Stimulated activated CD4-positive, alpha-beta T cell treated with anti-CD3 and anti-CD28 coated beads, TNF-alpha, amount 100 ng/mL, for 1 hour (primary cell): ENCODE measurements at places on chromosomes 5 and 9.

DNA sequence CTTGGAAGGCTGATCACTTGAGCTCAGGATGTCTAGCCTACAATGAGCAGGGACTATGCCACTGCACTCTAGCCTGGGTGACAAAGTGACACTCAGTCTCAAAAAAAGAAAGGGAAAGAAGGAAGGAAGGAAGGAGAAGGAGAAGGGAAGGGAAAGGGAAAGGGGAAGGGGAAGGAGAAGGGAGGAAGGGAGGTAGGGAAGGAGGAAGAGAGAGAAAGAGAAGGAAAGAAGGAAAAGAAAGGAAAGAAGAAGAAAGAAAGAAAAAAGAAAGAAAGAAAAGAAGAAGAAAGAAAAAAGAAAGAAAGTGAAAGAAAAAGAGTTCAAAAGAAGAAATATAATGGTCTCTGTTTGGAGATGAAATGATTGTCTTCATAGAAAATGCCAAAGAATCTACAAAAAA lies 10.8 kb upstream of the CSF1R start:
- DNase-seq: no peak

DNA sequence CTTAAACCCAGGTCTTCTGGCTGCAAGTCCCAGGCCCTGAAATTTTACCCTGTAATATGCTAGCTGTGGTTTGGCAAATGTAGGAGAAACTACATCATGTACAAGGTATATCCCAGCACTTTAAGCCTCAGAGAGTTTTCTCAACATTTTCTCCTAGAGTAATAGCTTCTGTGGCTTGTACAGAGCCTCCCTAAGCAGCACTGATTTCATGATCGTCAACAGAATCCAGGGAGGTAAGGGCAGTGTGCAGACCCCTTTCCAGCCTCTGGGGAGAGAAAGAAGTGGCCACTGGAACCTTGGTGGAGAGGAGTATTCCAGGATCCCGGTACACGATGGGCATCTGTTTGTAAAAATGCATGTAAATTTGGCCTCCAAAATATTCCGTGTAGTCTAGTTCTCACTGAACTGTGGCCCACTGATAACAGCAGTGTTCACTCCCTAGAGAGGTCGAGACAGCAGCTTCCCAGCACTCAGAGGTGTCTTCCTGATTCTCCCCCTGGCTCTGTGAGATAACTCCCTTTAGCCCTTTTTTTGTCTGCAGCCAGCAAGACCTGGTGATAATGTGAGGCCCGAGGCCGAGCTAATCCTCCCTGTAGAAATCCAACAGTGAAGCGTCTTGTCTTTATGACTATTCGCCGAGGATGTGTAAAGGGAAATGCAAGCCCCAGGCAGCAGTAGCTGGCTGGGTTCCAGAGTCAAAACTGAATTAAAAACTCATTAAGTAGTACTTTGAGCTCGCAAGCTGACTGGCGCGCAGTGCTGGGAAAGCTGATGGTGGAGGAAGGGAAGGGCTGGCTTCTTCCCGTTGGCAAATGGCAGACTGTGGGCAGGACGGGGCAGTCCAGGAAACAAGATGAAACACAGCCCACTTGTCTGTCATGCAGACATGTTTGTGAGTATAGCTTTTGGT lies 59.0 kb downstream of the MAP1B start:
- DNase-seq: no peak

- no peak for DNase-seq
Measured at GRCh38 chr5:28576022-28576421, 1537.6 kb upstream of the CDH9 start.

- DNase-seq: no peak
Measured at GRCh38 chr5:125786021-125786420, 637.2 kb upstream of the GRAMD2B start.

- DNase-seq: no peak
Measured at GRCh38 chr5:122877518-122877917, 32.1 kb downstream of the SNX24 start.

GRCh38 chr9:104784098-104784497 lies 20.2 kb downstream of the NIPSNAP3B start:
- DNase-seq: no peak

- no peak for DNase-seq
Measured at GRCh38 chr5:120293796-120294195, 170.3 kb upstream of the PRR16 start.

DNA sequence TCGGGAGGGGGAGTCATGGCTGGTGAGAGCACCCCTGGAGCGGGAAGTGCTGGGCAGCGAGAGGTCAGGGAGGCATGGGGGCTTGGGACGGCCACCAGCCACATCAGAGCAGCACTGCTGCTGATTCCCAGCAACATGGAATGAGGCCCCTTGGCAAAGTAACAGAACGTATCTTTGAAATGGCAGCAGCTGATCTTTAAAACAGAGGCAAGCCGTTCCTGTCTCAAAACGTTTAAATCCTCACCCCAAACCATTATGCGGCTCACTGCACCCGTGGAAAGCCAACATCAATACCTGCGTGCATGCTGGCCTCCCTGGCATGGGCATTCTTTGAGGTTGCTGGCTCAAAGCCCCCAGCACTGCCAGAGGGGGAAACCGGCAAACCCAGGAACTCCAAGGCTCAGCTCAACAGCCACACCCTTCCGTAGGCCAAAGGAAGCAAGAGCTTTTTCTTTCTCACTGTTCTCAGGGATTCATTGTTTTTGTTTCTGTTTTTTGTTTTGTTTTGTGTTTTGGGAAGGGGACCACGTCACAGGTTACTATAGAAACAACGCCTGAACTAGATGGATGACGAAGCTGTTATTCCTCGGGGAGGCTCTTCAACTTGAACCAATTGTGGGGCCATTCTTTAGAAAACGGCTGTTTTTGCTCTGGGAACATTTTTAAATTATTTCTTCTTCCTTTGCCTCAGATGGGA lies 28.1 kb upstream of the OBP2B start:
- DNase-seq: no peak

DNA sequence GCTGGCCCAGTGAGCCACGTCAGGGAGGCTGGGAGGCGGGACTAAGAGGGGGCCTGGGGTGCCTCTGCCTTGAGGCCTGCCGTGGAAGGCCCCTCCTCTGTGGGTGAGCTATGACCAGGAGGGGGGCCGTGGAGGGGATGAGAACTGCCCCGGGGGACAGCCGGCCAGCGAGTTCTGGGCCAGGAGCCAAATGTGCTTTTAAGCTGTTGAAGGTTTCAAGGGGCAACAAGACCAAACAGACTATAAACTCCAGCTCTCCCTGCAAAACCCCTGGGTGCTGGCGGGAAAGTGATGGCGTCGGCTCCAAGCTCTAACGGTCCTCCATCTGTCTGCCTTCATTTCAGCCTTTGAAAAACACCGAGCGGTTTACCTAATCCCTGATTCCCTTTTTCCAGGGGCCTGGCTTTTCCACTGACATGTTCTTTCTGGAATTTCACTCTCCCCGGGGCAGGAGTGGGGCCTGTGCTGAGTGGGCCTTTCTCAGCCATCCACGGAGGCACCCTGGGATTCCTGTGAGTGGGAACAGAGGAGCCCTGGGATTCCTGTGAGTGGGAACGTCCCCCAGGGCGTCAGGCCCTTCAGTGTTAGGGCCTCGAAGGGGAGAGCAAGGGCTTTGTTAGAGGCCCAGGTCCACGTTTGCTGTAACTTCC lies 65.6 kb downstream of the COL5A1 start:
- no peak for DNase-seq

DNA sequence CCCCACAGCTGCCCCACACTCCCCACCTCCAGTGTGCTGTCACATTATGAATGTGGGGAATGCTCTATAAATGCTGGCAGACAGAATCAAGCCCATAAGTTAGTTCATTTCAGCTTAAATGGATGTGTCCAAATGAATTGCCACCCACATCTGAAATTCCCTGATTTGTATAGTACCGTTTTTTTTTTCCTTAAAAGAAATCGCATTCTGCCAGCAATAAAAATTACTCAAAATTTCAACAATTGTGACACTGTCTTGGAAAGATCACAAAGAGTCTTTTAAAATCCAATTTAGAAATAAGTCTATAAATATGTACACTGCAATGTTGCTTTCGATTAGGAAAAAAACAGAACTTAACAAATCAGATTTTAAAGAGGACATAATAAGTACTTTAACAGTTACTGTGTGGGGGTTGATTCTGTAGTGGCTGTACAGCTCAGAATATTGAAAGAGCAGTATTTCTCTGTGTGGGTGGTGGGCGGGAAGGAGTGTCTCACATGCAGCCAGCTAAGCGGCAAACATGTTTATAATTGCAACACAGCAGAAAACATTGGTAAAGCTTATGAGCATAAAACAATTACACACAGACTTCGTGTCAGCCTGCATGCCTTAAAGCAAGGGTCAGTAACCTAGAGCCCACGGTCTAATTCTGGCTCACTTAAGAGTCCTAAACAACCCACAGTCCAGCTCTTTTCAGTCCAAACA lies 24.9 kb upstream of the CSNK1G3 start:
- DNase-seq: no peak

GRCh38 chr5:148897842-148898241 lies 71.4 kb downstream of the ADRB2 start:
- DNase-seq: no peak

DNA sequence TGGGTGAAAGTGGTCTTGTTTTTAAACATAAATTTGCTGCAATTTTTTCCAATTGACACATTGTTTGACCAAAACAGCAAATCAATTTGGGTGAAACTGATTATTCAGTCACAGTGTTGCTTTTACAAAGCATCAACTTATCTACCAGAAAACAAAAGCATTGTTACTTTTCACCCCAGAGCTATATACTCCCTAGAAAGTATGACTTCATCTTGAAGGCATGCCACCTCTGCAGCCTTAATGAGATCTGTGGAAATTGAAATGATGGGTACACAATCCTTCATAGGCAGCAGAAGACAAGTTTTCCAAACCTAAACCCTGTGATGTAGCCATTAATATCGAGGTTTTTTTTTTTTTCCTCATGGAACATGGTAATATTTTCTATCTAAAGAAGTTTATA lies 615.9 kb downstream of the CHSY3 start:
- DNase-seq: no peak

DNA sequence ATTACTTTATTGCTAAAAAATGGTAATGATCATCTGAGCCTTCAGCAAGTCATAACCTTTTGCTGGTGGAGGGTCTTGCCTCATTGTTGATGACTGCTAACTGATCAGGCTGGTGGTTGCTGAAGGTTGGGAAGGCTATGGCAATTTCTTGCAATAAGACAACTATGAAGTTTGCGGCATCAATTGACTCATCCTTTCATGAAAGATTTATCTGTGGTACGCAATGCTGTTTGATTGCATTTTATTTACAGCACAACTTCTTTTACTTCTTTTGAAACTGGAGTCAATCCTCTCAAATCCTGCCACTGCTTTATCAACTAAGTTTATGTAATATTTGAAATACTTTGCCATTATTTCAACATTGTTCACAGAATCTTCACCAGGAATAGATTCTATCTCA lies 58.3 kb upstream of the ACO1 start:
- no peak for DNase-seq
